ENCODE measurements at places on chromosomes 6 and 20.

GRCh38 chr20:61762886-61763739 is 302.6 kb downstream of the TAF4 start:
- no peak for DNase-seq

DNA sequence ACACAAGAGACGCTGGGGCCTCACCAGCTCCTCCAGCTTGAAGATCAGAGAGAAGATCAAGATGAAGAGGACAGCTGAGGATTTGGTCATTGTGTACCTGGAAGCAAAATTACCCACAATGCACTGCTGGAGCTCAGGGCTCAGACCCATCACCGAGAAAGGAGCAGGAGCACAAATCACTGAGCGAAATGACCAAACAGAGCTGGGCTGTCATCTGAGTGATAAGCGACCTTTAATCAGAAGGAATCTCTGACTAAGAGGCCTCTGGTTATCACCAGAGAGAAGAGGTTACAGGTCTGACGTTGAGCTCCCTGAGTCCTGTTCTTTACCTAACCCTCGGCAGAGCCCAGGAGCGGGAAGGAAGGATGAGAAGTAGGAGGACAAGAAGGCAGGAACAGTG is 47.5 kb upstream of the CDH22 start:
- no peak for DNase-seq

GRCh38 chr6:80165143-80165542 is 58.7 kb downstream of the BCKDHB start:
- no peak for DNase-seq

GRCh38 chr6:106270414-106270813 is 55.1 kb downstream of the ATG5 start:
- no peak for DNase-seq

GRCh38 chr6:161395716-161396231 is 121.9 kb upstream of the AGPAT4 start:
- DNase-seq, result no peak

- no peak for DNase-seq
Measured at GRCh38 chr20:45377269-45377668, 856 bp downstream of the TP53TG5 start.

GRCh38 chr6:76790045-76790796 is 673.1 kb downstream of the HTR1B start:
- no peak for DNase-seq

DNA sequence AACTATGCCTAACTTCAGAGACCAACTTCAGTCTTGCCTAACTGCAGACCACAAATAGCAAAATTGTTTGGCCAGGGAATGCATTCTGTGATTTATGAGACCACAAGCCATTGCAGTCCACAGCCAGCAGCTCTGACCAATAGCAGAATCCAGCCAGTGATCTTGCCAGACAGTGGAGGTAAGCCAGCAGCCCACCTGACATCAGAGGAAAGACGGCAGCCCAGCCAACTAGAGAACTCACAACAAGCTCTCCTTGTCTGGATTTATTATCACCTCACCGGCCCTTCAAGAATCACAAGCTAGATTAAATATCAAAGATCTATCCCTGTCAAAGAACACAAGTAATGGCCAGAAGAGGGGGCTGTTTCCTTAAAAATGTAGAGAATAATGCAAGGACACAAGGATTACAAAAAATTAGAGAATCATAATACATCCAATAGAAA is 66.5 kb upstream of the SLC35F1 start:
- no peak for DNase-seq

- no peak for DNase-seq
Measured at GRCh38 chr20:57161478-57162361, 104.7 kb downstream of the BMP7 start.

- DNase-seq, result no peak
Measured at GRCh38 chr6:107491138-107491609, 1.3 kb downstream of the SOBP start.

GRCh38 chr6:18883851-18884250 is 496.7 kb downstream of the RNF144B start:
- DNase-seq, result no peak

- DNase-seq, result no peak
Measured at GRCh38 chr6:52640170-52640569, 30.7 kb upstream of the TMEM14A start.

GRCh38 chr20:58433759-58434158 is 44.7 kb downstream of the VAPB start:
- peak; percentile 72 for DNase-seq

DNA sequence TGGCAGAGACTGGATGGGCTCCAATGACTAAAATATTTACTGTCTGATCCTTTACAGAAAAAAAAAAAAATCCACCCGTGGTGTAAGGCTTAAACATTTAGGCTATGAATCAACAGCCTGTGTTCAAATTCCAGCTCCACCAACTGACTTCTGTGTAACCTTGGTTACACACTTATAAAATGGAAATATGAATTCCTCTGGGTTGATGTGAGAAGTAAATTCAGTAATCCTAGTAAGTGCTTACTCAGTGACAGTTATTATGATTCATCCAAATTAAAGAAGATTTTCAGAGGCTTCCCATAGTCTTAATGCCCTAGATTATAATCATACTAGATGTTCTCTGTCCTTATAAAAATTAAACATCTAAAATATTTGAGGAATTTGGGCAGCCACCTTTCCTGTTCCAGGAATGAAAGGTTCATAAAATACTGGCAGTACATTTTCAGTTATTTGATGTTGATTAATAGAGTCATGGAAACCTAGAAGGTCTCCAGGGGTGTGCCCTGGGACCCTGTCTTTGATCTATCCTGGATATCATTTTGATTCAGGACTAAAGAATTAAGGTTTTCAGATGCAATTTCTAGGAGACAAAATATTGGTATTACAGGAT is 180.3 kb upstream of the ZNF217 start:
- peak; percentile 78 for DNase-seq

GRCh38 chr6:50549026-50549425 is 164.3 kb upstream of the TFAP2D start:
- no peak for DNase-seq

DNA sequence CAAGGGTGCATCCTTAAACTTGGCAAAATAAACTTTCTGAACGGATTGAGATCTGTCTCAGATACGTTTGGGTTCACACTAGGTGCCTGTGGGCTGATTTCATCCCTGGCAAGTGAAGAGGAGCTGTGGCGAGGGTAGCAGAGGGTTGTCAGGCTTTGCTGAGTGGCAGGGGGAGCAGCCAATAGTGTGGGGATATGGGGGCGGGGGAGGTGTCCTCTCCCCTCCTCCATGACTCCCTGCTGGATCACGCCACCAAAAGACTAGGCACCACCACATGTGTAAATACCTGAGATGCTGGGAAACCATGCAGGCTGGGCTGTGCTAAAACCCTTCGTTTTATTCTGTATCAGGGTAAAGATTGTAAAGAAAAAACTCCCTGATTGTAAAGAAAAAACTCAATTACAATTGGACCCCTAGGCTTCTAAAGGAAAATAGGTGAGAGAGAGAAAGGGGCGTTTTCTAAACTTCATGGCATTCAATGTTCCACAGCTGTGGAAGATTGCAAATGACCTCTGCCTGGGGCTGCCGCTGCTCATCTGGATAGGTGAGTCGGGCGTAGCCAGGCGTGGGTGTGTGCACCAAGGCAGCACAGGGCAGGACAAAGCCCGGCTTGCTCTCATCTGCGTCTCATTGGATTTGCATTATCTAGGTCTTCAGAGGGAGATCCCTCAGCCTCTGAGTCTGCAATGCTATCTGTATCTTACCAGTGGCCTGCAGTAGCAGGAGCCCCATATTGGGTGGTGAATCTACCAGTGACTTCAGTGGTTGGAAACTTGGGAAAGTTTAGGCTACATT is 26.9 kb upstream of the ADTRP start:
- DNase-seq, result no peak

- no peak for DNase-seq
Measured at GRCh38 chr6:105263685-105264610, 84.1 kb upstream of the POPDC3 start.

DNA sequence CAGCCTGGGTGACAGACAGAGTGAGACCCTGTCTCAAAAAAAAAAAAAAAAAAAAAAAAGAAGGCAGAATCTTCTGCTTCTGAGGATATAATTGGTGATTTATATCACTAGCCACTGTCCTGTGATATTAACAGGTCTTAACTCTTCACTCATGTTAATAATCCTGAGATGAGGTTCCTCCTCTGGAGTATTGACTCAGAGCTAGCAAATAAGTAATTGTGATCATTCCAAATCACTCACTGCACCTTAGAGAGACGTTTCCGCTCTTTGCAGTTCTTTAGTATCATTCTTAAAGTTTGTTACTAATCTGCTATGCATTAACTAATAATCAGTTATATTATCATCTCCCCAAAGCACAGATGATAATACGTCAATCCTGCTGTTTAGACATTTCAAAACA is 41.6 kb upstream of the NOX3 start:
- DNase-seq, result no peak

DNA sequence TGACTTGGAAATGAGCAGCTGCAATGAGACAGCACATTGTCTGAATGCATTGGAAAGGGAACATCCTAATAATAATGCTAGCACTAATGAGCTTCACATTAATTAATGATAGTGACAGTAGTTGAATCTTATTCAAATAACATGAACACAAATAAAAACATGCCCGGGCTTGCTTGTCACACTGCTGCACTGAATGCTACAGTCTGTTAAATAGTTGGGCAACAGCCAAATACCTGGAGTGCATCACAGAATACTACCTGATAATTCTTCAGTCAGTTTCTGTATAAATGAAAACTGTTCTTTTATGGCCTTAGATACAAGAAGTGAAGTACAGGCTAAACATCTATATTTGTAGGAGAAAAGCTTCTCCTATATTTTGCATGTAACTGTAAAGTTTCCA is 458.7 kb downstream of the RNF144B start:
- DNase-seq, result no peak

- DNase-seq, result no peak
Measured at GRCh38 chr6:142940487-142940886, 4.5 kb downstream of the HIVEP2 start.

DNA sequence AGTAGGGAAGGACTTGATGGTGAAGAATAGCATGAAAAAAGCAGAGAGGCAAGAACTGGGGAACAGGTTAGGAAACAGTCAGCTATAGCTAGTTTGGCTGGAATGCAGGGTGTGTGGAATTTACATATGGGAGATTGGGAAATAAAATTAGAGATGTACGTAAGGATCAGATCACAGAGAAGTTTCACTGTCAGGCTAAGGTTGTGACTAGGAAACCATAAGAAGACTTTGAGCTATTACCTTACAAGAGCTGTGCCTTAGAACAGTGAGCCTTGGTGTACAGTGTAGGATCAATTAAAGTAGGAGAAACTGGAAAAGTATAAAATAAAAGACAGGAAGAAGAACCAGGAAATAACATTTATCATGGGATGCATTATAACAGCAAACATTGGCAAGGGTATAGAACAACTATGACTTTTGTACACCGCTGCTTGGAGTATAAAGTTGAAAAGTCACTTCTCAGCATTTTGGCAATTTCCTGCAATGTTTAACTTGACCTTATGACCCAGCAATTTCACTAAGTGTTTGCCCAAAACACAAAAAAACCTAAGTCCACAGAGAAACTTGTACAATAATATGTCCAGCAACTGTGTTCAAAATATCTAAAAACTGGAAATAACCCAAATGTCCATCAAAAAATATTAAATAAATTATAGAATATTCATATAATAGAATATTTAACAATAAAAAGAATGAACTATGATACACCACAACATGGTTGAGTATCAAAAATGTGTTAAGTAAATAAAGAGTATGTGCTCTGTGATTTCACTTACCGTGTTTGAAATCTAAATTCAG is 31.2 kb upstream of the SPTLC3 start:
- no peak for DNase-seq

- DNase-seq, result no peak
Measured at GRCh38 chr6:45513213-45513618, 135.5 kb upstream of the SUPT3H start.

DNA sequence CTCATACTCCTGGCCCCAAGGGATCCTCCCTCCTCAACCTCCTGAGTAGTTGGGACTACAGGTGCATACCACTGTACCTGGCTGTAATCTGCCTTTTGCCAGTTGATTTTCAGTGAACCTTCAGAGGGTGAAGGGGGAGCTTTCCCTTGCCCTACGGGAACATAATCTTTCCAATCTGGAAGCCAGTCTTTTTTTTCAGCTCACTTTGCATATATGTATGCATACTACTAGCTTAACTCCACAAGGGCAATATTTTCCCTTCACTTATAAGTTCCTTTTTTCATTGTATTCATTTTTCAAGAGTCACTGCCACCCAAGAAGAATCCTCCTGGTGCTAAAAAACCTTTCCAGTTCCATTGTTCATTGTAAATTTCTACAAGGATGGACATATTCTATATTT is 53.4 kb upstream of the GCM1 start:
- no peak for DNase-seq
